NCI-H524 treated with DMSO at 0.1 percent for 48 hours (cell line): ENCODE measurements at places on chromosomes 3 and 15.

- DNase-seq: no peak
Observed at GRCh38 chr15:47955021-47955420, 165.8 kb upstream of the SLC24A5 start.

GRCh38 chr15:91865486-91865885 is 12.0 kb downstream of the SLCO3A1 start:
- DNase-seq: no peak

DNA sequence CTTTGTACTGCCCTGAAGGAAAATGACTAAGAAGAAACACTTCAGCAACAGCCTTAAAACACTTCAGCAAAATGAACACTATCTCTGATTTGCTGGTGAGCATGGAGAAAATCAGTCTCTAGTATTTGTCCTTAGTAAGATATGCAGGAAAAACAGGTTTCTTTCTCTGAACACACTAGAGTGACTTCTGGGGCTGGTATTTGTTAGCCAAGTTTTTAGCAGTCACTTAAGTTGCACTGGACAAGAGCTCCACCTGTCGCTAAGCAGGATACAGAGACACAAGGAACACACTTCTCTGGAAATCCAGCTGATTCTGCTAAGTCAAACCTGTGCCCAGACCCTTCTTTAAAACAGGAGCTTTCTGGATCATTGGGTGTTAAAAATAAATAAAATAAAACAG is 65.3 kb downstream of the CHAC1 start:
- DNase-seq: no peak

- DNase-seq: no peak
Observed at GRCh38 chr3:132354916-132355702, 37.9 kb downstream of the ACP3 start.

DNA sequence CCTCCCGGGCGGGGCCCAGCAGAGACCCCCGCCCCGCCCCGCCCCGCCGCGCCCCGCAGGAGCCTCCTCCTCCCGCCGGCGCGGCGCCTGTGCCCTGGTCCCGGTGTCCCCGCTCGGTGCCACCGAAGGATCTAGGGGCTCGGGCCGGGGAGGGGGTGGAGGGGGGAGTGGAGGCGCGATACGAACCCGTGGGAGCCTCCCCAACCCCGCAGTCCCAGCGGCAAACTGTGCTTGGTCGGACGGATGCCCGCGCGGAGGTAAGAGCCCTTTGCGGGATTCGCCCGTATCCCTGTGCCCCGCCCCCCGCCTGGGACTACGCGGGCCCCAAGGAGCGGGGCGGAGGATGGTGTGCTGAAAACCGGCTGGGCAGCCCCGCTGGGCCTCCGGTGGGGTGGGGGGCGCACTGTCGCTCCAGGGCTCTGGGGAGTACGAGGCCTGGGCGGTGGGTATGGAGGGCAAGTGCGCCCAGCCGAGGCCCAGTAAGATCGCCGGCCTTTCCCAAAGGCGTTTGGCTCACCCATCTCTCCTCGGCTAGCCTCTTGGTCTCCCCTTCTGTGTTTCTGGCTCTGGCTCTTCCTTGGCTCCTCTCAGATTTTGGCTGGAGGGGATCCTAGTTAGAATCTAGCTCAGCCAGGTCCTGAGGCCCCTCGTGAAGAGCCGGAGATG is 65.6 kb upstream of the POLG start:
- no peak for DNase-seq

- no peak for DNase-seq
Observed at GRCh38 chr15:85687329-85687728, 107.4 kb downstream of the KLHL25 start.
